ENCODE measurements at places on chromosomes 7 and 10.

DNA sequence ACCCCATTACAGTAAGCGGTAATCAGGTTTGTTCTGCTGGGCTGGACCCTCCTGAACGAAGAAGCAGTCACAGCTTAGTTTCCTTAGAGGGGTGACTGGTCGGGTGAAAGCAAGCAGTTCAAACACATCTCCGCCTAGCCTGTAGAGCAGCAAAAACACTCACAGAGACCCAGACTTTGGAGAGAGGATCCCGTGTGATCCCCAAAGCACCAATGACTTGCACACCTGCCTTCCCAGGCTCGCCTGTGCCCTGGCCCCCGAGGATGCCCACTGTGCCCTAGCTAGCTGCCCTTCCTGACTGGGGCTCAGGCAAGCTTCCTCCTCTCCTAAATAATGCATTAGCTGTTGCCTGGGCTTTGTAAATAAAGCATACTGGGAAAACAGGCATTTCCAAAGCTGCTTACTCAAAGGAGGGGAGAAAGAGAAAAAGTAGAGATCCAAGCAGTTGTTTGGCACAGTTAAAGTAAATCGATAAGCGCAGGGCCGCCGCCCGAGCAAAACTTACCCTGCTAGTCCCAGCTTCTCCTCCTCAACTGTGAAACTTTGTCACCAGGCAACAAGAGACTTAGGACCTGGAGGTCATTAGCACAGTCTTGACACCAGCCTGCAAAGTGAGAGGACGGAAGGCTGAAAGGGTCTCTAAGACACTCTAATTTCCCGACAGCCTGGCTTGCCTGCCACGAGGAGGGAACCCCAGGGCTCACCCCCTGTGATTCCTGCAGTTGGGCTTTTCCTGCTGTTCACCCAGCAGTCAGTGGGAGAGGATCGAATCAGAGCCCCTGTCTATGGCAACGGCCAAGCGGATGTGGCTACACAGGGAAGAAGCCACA, 4.8 kb downstream of the LRRC18 start:
- no peak for DNase-seq

DNA sequence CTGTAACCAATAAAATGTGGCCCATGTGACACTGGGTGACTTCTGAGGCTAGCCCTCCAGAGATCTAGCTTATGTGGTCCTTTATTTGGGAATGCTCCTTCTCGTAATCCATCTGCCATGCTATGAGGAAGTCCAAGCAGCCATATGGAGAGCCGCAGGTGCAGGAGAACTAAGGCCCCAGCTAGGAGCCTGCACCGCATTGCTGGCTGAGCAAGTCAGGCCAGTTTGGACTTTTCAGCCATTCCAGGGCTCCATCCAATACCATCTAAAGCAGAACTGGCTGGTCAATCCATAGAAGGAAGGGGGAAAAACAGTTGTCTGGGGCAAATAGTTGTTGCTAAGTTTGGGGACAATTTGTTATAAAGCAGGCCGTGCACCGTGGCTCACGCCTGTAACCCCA, 32.6 kb downstream of the KLRG2 start:
- DNase-seq, result no peak

- DNase-seq, result peak; percentile 4
Observed at GRCh38 chr7:42493436-42494198, 256.6 kb upstream of the GLI3 start.

GRCh38 chr10:86188796-86189558, 177.6 kb downstream of the GRID1 start:
- DNase-seq, result no peak

DNA sequence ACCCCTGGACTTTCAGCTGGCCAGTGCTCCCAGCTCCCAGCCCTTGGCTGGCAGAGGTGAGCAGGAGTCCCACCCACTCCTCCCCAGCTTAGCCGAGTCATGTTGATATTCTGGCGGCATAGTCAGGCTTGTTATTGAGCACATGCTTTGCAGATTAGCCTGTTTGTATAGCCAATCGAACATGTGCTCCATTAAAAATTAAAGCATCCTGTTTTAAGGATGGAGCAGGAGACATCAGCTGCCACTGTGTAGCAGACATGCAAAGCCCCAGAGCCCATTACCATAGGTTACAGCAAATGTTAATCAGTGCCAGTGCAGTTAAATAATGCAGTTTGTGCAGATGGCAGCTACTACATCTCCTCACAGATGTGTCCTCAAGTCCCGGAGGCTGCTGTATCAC, 574.6 kb upstream of the GALNT17 start:
- no peak for DNase-seq

- no peak for DNase-seq
Observed at GRCh38 chr10:59833810-59834209, 72.5 kb downstream of the CCDC6 start.

All from cerebellar cortex (tissue), 1 donor.